Fibroblast of upper back skin (primary cell): ENCODE measurements at places on chromosomes 6 and 20.

DNA sequence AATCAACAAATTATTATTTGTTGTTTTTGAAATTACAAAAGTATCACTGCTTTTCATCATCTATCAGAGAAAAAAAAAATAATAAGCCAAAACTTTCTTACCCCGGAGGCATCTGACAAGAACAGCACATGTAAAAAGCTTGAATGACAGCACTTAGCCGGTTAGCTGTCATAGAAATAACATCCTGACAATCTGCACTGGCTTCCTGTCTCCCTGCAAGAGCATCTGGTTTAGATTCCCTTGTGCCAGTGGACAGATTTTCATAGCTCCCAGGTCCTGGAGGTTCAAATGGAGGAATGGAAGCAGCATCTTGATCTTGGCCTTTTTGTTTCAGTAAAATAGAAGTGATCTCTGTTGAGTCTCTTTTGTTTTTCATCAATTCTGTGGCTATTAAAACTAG lies 74.8 kb downstream of the HACE1 start:
- peak; percentile 62 for DNase-seq

GRCh38 chr20:11853359-11853758 lies 64.3 kb upstream of the BTBD3 start:
- no peak for DNase-seq

DNA sequence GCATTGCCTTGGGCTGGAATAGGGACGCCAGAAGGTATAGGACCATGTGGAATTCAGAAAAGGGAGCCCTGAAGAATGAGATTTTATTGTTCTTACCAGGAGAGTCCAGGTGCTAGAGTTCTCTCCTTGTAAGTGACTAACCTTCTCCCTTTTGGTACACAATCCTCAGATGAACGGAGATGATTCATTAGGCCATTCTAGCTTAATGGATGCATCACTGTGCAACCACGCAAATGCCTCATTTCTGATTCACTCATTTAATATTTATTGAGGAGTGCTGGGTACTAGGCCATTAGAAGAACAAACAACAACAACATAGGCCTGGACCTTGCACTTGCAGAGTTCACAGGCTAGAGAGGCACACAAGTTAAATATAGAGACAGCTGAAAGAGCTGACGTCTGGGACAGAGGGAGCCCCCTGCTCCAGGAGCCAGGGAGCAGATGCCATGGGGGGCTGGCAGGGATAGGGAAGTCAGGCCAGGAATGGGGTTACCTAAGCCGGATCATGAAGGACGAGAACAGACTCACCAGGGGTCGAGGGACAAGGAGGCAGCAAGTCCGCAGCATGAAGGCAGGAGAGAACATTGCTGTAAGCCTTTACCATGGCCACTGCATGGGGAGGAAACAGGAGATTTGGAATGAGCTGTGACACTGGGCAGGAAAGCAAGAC lies 179.5 kb upstream of the AKAP12 start:
- peak; percentile 86 for DNase-seq

GRCh38 chr6:168784426-168784825 lies 343.4 kb downstream of the SMOC2 start:
- DNase-seq: no peak

- peak; percentile 53 for DNase-seq
These were observed 293.5 kb downstream of the CDKAL1 start for GRCh38 chr6:20827798-20828197.

GRCh38 chr20:4324611-4325243 lies 309.4 kb upstream of the RNF24 start:
- no peak for DNase-seq

DNA sequence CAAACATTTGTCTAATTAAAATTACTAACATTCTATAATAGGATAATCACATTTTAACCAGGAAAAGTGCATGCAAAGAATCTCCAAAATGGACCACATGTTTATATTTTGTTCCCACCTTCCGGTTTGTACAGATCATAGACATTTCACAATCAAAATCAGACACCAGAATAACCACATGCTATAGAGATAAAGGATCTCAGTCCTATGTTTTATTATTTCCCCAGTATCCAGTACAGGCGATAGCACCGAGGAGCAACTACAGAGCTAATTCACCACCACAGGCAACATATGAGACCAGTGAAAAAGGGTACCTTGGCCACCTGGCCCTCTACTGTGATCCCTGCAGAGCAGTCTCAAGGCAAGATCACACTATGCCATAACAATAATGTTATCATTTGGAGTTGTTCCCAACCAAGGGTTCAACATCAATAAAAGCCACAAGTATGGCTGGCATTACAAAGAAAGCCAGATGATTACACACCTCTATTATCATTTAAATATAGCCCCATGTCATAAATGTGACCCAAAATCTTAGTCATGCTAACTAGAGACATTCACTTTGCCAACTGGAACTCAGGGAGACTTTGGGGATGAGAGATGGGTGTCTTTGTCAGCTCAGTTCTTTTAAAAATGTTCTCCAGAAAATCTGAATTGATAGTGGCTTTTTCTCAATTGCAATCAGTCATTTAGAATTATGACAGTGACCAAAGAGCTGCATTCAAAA lies 46.7 kb downstream of the RALGAPA2 start:
- no peak for DNase-seq

DNA sequence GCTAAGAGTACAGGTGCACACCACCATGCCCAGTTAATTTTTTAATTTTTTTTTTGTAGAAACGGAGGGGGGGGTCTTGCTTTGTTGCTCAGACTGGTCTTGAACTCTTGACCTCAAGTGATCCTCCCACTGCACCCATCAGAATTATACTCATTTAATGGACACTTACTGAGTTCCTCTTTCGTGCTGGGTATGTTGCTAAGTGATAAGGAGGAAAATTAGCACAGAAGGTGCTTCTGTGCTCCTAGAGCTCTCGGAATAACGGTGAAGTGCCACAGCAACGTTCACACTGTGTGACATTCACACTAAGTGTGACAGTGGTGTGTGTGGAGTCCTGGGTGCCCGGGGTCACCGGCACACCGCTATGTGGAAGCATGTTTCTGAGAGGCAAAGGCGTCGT lies 32.1 kb upstream of the BMP6 start:
- no peak for DNase-seq

- no peak for DNase-seq
These were observed 429.8 kb downstream of the QKI start for GRCh38 chr6:163844357-163844756.

- no peak for DNase-seq
These were observed 201.8 kb downstream of the ARID1B start for GRCh38 chr6:156978948-156979347.
